ENCODE measurements at places on chromosomes 6 and 20.

DNA sequence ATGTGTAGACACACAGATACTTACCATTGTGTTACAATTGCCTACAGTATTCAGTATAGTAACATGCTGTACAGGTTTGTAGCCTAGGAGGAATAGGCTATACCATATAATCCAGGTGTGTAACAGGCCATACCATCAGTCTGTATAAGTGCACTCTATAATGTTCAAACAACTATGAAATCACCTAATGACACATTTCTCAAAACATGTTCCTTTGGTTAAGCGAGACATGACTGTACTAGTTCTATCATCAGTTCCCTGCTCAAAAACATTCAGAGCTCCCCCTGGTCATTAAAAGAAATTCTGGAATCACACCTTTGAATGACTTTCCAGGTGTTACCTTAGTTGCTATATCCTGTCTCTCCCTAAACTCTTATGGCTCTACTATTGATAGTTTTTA lies 70.4 kb upstream of the SLC2A12 start:
- DNase-seq = no peak

GRCh38 chr6:143506199-143506598 lies 5.3 kb downstream of the FUCA2 start:
- no peak for DNase-seq

GRCh38 chr6:4560221-4561077 lies 215.8 kb upstream of the CDYL start:
- DNase-seq = no peak

- no peak for DNase-seq
These were observed 149.1 kb downstream of the ZNF217 start for GRCh38 chr20:53444401-53445149.

- DNase-seq = no peak
These were observed 6.6 kb downstream of the FILIP1 start for GRCh38 chr6:75486850-75487518.

DNA sequence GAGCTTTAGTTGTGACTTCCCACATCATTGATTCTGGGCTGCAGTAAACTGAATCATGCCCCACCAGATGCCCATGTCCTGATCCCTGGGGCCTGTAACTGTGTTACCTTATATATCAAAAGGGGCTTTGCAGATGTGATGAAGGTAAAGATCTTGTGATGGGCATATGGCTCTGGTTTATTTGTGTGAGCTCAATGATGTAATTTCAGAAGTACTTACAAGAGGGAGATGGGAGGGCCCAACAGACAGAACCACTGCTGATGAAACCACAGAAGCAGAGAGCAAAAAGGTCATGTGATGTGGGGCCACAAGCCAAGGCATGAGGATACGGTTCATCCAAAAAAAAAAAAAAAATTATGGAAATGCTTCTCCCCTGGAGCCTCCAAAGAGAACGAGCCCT lies 118.7 kb downstream of the TOX2 start:
- DNase-seq = no peak

DNA sequence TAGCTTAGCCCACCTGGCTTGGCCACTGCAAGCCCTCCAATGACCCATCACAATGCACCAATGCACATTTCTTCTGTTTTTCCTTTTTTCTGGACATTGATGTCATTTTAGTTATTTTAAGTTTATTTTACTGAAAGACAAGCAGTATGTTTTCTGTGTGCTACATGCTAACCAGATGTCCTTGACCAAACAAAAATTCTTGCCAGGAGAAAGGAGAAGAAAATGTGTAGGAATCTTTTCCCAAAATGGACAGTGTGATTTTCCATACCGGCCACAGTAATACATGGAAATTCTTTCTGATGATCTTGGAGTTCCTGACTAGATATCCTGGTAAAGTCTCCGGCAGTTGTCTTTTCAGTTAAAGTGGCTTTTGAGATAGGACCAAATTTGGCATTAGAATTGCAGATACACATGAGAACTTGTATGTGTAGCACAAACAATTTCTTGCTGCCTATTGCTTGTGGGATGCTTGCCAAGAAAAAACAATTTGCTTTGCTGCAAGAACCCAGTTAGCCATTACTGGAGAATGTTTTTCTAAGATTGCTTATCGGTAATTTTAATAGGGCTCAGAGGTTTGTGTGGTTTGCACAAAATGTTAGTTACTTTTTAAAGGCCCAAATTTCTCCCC lies 696.5 kb upstream of the CITED2 start:
- DNase-seq = no peak

DNA sequence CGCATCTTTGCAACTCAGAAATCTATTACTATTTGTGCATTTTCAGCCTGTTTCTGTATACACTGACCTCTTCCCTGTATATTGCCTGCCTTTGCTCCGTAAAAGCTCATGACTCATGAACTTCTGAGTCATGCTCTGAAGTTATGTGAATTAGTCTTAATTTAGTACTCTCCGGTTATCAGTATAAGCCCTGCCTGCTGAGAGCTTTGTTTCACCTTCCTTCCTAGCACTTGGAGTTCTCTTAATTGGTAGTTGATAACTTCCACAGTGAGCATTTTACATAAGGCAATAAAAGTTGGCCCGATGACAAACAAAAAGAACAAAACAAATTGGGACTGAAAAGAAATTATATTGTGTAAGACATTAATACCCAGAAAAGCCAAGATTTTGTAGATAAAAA lies 231.4 kb downstream of the GJA1 start:
- DNase-seq = no peak

- DNase-seq = no peak
These were observed 157.7 kb upstream of the AKAP12 start for GRCh38 chr6:151082079-151082478.

Measured in activated effector memory CD4-positive, alpha-beta T cell treated with Interleukin-2 at 50 U/mL for 16 hours (primary cell).